Breast epithelium (tissue), 4 donors: ENCODE measurements at places on chromosomes 2 and 18. TPM values are rescaled to one million over a fixed set of nuclear protein-coding genes. Genes with fewer than 3 reads are reported as not detected.

DNA sequence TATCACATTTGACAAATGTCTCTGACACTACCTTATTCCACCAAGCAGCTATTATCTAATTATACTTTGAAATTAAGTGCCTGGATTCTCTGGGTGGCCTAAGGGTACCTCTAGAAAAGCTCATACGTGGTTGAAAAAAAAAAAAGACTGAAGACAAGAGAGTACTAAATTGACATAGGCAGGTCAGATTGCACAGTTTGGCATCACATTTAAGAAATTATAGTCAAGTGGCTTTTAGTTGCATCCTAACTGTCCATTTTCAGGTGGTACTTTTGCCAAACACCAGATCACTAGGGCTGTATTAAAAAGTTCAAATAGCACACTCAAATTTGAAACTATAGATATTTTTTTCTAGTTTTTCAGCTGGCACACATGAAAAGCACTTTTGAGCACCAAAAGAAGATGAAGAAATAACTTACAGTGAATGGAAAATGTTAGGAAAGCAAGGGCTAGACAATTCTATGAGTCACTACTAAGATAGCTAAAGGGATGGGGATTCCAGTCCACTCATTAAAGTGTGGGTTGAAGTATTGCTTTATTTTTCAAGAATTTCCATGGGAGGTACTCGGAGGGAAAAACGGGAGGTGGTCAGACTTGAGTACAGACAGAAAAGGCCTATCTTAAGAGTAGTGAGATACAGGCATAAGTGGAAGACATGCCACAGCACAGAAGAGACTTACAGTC lies 106.5 kb upstream of the COL5A2 start:
- DNase-seq, result no peak

DNA sequence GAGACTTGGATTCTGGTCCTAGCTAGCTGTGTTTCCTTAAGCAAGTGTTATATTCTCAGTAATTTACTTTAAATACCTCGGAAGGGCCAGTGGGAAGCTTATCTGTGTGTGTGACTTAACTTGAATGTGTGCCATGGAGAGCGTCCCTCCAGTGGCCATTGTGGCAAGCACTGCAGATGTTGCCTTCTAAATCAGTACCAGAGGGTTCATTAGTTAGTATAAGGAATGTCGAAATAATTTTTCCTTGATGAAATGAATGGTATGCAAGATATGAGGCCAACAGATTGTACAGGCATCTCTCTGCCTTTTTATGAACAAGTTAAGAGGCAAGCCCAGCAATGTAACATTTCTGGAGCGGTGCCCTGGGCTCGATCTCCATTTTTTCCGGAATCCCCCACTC lies 52.0 kb downstream of the FBXO36 start:
- no peak for DNase-seq

DNA sequence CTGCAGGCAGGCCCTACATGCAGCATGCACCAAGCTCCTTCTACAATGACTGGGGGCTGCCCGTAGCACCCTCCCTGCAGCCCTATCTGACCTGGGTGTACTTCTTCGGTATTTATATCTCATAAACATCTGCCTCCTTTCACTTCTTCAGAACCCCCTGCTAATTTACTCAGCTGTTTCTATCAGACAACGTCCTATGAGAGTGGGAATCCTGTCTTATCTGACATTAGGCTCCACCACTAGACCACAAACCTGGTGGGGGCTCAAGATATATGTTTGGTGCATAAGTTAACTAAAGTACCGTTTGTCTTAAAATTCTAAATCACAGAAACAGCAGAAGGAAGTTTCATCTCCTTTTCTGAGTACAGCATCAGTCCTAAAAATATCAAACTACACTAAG lies 10.6 kb downstream of the HSBP1L1 start:
- no peak for DNase-seq

DNA sequence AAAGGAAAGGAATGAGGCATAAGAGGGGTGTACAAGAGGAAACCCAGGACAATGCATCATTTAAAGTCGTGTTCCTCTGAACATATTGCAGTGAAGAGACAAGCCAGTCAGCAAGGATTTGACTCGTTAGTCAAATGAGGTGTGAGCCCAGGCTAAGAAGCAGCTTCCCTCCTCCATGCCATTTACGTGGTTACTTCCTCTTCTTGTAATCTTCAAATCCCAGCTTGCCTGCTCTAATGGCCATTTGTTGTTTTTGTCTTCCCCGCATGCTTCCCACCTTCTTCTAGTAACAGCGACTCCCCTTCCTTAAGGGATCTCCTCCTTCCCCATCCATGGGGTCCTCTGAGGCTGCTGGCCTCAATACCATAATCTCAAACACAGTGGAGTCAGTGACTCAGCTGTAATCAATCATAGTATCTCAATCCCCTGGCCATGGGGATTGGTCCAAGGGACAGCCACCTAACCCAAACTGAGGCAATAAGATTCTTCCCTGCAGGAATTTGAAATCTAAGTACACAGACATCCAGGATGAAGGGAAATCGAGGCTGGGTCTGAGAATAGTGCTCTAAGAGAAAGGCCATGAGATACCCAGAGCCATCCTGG lies 37.6 kb downstream of the SLC14A1 start:
- no peak for DNase-seq

GRCh38 chr2:99066075-99066958 lies 75.2 kb upstream of the C2orf15 start:
- no peak for DNase-seq

- DNase-seq, result no peak
These were observed 49.9 kb downstream of the ST8SIA5 start for GRCh38 chr18:46706968-46707367.

- DNase-seq, result no peak
These were observed 66.1 kb downstream of the MARCO start for GRCh38 chr2:119008108-119008507.

- no peak for DNase-seq
These were observed 248.5 kb downstream of the PRKCE start for GRCh38 chr2:45899926-45900325.

DNA sequence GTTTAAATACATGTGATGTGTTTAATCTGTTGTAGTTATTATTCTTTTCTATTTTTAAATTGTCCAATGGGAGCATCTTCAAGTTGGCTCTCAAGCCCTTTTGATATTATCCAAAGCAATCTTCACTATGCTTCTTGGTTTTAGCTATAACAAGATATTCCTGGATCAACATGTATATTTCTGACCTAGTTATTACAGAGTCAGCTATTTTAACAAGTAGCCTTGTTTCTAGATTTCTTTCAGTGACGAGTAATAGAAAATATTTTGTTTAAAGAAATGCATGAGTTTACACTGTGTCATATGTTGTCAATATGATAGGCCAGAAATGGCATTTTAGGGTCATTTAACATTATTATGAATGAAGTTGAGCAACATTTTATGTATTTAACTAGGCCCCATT lies 421.8 kb upstream of the MAP2 start:
- no peak for DNase-seq

DNA sequence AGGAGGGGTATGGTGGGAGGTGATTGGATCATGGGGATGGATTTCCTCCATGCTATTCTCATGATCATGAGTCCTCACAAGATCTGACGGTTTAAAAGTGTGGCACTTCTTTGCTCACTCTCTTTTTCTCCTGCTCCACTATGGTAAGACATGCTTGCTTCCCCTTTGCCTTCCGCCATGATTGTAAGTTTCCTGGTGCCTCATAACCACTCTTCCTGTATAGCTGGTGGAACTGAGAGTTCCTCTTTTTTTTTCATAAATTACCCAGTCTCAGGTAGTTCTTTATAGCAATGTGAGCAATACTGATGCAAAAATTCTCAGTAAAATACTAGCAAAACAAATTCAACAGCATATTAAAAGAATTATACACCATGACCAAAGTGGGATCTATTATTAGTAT lies 728.5 kb upstream of the SLC8A1 start:
- DNase-seq, result no peak

- DNase-seq, result no peak
These were observed 728.8 kb upstream of the PIK3C3 start for GRCh38 chr18:41226186-41226585.

DNA sequence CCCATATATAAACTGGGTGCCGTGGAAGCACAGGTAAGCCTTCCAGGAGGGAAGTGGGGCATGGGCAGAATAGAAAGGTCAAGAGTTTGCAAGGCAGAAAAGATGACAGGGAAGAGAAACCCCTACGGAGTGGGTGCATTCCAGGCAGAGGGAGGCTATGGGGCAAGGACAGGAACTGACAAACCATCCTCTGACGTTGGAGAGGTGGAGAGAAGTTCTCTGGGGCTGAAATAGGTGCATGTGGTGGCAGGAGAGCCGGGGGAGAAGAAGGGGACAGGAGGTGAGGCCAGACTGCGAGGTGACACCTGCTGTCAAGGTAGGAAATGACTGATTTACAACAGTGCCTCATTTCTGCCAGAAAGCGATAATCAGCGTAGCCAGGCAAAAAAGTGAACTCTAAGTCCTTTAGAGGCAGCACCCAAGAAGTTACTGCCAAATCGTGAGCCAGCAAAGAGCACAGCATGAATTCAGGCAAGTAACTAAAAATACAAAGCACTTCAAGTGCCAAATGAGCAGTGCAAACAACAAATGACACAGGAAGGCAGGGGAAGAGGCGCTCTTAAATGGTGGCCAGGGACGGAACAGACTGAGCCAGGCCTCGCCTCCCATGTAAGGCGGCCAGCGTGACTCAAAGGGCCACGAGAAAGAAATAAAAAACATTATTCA lies 113.3 kb upstream of the ACVR1C start:
- DNase-seq, result no peak

GRCh38 chr18:33051407-33051806 lies 278.6 kb upstream of the KLHL14 start:
- DNase-seq, result peak; percentile 49

GRCh38 chr18:8709248-8710059 lies 4.1 kb downstream of the MTCL1 start:
- DNase-seq, result no peak

DNA sequence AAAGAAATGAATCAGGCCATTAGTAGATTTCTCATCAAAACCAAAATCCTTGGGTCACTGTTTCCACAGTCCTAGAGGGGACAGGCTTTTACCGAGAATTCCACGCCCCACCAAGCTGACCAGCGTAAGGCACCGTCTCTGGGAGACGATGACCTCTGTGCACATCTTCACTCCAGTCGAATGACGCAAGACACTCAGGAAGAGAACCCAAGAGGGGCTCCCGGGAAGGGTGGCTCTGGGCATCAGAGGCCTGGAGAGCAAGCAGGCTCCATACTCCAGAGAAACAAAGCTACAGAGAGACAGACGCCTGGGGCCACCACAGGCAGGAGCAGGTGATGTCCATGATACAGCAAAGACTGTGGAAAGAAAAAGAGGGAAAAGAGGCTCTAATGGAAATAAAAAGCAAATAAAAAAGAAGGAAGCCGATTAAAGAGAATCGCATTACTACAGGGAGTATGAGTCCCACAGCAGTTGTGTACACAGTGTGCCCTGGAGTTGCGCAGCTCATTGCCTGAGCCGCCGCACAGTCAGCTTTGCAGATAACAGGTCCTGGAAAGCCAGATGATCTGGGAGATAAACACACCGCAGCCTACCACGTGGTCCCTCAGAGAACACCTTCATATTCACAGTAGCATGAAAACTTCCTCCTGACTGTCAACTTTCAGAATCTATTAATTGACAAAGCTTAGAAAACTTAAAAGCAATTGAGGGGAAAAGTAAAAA lies 572.7 kb upstream of the SALL3 start:
- DNase-seq, result no peak

DNA sequence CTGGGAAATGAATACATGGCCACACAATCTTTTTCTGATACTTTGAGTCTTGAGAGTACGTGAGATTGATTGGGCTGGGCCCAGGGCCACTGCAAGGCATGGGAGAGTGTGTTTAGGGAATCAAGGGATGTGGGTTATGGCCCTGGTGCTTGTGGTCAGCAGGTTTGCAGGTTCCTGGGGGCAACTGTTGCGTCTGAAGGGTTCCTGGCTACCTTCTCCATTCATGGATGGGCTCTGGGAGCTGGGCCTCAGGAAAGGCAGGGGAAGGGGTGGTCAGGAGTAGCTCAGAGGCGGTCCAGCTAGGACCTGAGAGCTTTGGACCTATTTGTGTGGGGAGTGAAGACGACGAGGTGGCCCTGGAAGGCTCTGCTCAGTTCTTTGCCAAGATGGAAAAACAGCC lies 8.4 kb upstream of the ZAP70 start:
- DNase-seq, result no peak

DNA sequence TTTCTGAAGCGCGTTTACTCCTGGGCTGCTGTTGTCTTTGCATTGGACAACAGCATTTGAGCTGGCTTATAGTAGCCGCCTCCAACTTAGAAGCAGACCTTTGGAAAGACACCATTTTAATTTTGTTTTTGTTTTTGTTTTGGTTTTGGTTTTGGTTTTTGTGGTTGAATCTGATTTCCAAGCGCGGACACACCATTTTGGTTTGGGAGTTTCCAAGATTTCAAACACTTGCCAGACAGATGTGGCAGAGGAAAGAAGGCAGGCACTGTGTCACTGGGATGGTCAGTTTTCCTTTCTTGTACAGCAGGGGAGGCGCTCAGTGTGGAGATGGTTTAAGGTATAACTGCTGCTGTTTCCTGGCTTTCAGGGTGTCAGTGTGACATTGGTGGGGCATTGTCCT lies 126.8 kb downstream of the LAMA3 start:
- no peak for DNase-seq

LOXL3 gene
- total RNA-seq, result 3.7 TPM

CLHC1 gene
- total RNA-seq, result 3.5 TPM

CTIF gene
- 28.8 TPM for total RNA-seq

FSHR gene
- not detected for total RNA-seq

DPP10 gene
- 0.32 TPM for total RNA-seq

DPP4 gene
- total RNA-seq, result 17.3 TPM

DNER gene
- total RNA-seq, result 1.3 TPM

SERPINB11 gene
- total RNA-seq, result not detected

GRB14 gene
- 2.5 TPM for total RNA-seq

POMC gene
- total RNA-seq, result 2.8 TPM

SMPD4 gene
- 28.0 TPM for total RNA-seq
